Activated CD8-positive, alpha-beta memory T cell treated with anti-CD3 and anti-CD28 coated beads, Interleukin-2, amount 10 ng/mL, durations not matched to agents 7 days and 5 days (primary cell): ENCODE measurements at places on chromosomes 3 and 15.
A peak's percentile ranks its signal among the peaks of the same experiment; 100 is the strongest.

- no peak for DNase-seq
Observed at GRCh38 chr15:39132070-39132469, 448.8 kb upstream of the THBS1 start.

DNA sequence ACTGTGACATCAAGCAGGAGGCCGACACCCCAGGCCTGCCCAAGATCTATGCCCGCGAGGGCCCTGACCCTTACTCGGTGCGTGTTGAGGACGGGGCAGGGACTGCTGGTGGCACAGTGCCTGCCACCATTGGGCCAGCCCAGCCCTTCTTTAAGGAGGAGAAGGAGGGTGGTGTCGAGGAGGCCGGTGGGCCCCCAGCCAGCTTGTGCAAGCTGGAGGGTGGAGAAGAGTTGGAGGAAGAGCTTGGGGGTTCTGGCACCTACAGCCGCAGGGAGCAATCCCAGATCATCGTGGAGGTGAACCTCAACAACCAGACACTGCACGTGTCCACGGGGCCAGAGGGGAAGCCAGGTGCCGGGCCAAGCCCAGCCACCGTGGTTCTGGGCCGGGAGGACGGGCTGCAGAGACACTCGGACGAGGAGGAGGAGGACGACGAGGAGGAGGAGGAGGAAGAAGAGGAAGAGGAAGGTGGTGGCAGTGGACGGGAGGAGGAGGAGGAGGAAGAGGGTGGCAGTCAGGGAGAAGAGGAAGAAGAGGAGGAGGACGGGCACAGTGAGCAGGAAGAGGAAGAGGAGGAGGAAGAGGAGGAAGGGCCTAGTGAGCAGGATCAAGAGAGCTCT lies 5.4 kb downstream of the ZBTB47 start:
- no peak for DNase-seq

GRCh38 chr3:36219398-36219797 lies 160.9 kb upstream of the STAC start:
- no peak for DNase-seq

DNA sequence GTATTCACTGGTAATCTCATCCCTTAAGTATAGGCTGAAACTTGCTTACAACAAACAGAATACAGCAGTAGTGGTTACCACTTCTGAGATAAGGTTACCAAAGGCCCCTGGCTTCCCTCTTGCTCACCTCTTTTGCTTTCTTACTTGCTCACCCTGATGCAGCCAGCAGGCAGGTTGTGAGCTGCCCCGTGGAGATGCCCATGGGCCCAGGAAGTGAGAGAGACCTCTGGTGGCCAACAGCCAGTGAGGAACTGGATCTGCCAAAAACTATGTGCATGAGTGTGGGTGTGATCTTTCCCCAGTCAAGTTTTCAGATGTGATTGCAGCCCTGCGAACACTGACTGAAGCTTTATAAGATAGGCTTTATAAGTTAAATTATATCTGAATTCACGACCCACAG lies 48.7 kb downstream of the NMNAT3 start:
- DNase-seq, result peak; percentile 53
